Activated CD8-positive, alpha-beta memory T cell treated with anti-CD3 and anti-CD28 coated beads, Interleukin-2, amount 50 U/mL, for 48 hours (primary cell): ENCODE measurements at places on chromosomes 5 and 9.

DNA sequence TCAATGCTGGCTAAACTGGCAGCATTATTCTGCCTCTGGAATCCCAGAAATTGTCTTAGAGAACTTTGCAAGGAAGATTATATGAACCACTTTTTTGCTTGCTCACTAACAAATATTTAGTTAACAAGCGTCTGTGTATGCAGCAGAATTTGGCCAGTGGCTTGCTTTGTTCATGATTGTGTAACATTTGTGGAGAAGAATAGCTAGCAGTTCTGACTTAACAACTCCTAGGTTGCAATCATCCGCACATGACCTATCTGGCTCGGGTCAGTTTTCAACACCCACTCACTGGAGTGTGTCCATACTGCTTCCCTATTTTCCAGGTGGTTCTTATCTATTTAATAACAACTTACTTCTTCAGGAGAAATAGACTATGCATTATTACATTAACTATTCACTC is 98.5 kb downstream of the SNX18 start:
- DNase-seq, result no peak

GRCh38 chr9:128987805-128988204 is 40.3 kb downstream of the NUP188 start:
- DNase-seq, result no peak

DNA sequence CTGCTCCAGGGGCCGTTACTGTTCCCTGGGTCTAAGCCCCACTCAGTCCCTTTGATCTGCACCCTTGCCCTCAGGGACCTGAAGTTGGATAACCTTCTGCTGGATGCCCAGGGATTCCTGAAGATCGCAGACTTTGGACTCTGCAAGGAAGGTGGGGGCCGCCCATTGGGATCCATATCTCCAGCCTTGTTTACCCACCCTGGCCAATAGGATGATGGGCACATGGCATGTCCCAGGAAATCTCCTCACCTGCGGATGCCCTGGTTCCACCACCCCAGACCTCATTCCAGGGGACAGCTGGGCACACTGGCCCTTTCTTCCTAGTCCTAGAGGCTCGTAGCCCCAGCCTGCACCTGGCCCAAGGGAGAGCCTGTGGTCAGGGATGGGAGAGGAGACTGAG is 5.5 kb downstream of the ZDHHC12 start:
- DNase-seq, result no peak

DNA sequence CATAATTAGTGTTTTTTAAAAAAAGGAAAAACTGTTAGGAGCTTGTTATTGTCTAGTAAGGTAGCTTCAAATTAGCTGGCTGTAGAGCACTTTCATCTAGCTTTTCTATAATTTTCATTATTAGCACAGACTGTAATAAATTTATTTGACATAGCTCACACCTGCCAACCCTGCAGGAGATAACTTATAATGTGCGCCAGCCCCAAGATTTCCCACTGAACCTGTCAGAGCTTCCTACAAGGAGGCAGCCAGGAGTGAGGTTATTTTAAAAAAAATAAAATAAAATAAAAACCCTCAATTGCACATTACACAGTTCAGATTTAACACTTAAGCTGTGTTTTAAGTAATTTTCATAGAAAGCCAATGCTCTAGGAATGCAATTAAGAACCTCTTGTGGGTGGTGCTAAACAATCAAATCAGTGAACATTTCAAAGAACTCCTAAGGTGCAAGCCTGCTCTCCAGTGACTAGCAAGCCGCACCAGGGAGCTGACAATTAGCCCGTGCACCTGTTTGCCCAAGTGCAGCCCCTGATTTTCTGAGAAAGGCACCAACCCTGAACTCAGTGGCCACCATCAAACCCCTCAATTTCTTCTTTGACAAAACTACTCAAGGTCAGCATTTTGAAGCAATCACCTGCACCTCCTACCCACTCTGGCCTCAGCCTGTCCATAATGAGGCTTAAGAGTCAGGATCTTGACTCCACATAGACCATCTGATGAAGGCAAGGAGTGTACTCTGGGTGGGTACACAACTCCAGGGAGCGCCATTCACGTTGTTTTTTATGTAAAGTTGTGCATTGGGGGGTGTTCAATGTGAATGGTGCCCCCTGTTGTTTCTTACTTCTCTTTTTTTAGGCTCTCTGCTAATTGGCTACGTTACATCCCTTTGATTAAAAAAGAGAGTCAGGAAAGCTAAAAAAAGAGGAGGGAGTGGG is 385.3 kb upstream of the WWC1 start:
- no peak for DNase-seq

DNA sequence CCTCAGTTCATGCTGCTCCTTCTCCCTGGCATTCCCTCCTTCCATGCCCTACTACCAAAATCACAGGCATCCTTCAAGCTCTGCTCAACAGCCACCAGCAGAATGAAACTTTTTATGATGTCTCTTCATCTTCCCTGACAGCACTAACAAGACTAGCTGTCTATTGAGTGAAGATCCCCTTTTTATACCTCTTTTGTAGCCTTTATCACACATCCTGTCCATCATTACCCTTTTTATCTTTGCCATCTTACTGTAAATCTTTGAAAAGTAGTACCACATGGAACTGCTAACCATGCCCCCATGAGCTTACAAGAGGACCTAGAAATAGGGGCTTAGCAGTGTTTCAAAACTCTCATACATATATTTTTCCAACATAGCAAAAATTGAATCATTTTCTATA is 10.8 kb upstream of the ADRB2 start:
- no peak for DNase-seq
